ENCODE measurements at places on chromosomes 11 and 22. TPM values are rescaled to one million over a fixed set of nuclear protein-coding genes. Genes with fewer than 3 reads are reported as not detected.

OR2AG2 gene
- 0.25 TPM for total RNA-seq

OR52E6 gene
- not detected for total RNA-seq

CYP2D6 gene
- 6.7 TPM for total RNA-seq

RASD2 gene
- total RNA-seq: 0.95 TPM

NPAS4 gene
- total RNA-seq: not detected

CCDC73 gene
- total RNA-seq: not detected

KDELR3 gene
- 15.5 TPM for total RNA-seq

DSCAML1 gene
- total RNA-seq: not detected

SAA1 gene
- 1.9 TPM for total RNA-seq

CBLIF gene
- total RNA-seq: not detected

OR4C46 gene
- not detected for total RNA-seq

HBG1 gene
- not detected for total RNA-seq

OR52I2 gene
- total RNA-seq: not detected

TRIM77 gene
- not detected for total RNA-seq

MMP7 gene
- 1.3 TPM for total RNA-seq

CARD18 gene
- total RNA-seq: not detected

BDNF gene
- 5.4 TPM for total RNA-seq

OR52A1 gene
- not detected for total RNA-seq

OR10A5 gene
- total RNA-seq: not detected

OTOG gene
- not detected for total RNA-seq

PYGM gene
- total RNA-seq: 1.6 TPM

OR10D3 gene
- total RNA-seq: not detected

TH gene
- 2.5 TPM for total RNA-seq

SGSM1 gene
- 0.08 TPM for total RNA-seq

RFPL2 gene
- not detected for total RNA-seq

CRYBB3 gene
- total RNA-seq: 2.1 TPM

SLC25A17 gene
- 28.1 TPM for total RNA-seq

NTM gene
- total RNA-seq: not detected

TTC36 gene
- 0.41 TPM for total RNA-seq

COX8A gene
- 547 TPM for total RNA-seq

IL17REL gene
- not detected for total RNA-seq

GRAP2 gene
- not detected for total RNA-seq

OR51I1 gene
- total RNA-seq: not detected

TRIM22 gene
- 1.9 TPM for total RNA-seq

BCO2 gene
- total RNA-seq: 3.0 TPM

YAP1 gene
- 111 TPM for total RNA-seq

PHOX2A gene
- total RNA-seq: not detected

MPEG1 gene
- total RNA-seq: not detected

SNX32 gene
- not detected for total RNA-seq

CHRDL2 gene
- not detected for total RNA-seq

AIP gene
- 95.3 TPM for total RNA-seq

GVQW3 gene
- total RNA-seq: 12.5 TPM

TCN1 gene
- 1.4 TPM for total RNA-seq

DYNC2H1 gene
- 11.2 TPM for total RNA-seq
